Thoracic aorta (tissue), 2 donors: ENCODE measurements at places on chromosomes 1 and 21. TPM values are rescaled to one million over a fixed set of nuclear protein-coding genes. Genes with fewer than 3 reads are reported as not detected.

The LCE2A gene
- total RNA-seq: not detected

The SORT1 gene
- 231 TPM for total RNA-seq

The UTS2 gene
- not detected for total RNA-seq

DNA sequence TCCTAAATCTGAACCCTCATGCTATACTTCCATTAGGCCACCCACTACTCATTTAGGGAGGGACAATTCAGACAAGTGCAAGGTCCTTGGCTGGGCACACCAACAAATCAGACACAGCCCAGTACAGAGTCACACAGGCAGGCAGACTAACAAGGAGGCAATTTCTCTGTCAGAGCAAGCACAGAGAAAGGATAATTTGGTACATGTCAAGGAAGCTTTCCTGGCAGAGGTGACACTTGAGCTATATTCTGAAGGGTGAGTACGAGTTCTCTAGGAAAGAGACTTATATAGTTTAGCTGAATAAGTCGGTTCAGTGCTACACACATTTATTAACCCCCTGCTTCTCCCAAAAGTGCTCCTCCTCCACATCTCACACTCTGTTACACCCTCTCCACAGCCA is 455.9 kb downstream of the OMA1 start:
- no peak overlapping the region for H3K27ac ChIP-seq
- DNase-seq: no peak
- no peaks in the 10 kb centered on the region for H3K4me1 ChIP-seq
- H3K27me3 ChIP-seq: no peaks in the 10 kb centered on the region
- no peak overlapping the region for H3K4me3 ChIP-seq

- no peak overlapping the region for H3K27ac ChIP-seq
- H3K4me3 ChIP-seq: no peak overlapping the region
- no peaks in the 10 kb centered on the region for H3K36me3 ChIP-seq
These were observed 231.1 kb upstream of the RUNX1 start for GRCh38 chr21:35280231-35280630.
